ENCODE measurements at places on chromosomes 1 and 21.

- no peak for DNase-seq
Measured at GRCh38 chr1:162389021-162389818, 7.7 kb downstream of the C1orf226 start.

GRCh38 chr1:61130338-61131000 is 48.1 kb downstream of the NFIA start:
- no peak for DNase-seq

- peak; percentile 57 for DNase-seq
Measured at GRCh38 chr1:153728305-153729066, 636 bp downstream of the INTS3 start.

GRCh38 chr1:196577386-196577785 is 30.9 kb downstream of the KCNT2 start:
- no peak for DNase-seq

DNA sequence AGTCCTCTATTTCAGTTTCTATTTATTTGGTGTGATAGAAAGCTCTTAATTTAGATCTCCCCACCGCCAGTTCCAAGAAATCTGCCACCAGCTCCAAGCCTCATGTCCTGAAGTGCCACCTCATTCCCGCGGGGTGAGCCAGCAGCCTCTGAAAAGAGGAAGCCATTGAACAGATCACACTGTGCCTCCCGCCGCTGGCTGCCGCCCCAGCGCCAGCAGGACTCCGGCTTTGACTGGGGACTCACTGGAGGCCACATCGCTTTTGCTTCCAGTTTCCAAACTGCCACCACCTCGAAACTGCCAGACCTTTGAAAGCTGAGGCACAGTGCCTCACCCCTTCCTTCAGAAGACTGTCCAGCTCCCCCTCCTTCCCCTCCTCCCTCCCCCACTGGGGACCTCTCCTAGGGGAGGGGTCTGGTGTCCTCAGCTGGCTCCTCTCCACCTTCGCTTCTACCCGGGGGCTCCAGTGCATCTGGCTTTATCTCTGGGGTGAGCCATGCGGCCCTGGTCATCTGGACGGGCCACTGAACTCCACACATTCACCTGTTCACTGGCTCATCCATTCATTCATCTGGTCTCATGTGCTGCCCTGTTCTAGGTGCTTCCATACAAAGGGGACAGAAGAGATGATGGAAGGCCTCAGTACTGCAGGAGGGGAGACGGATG is 58.9 kb downstream of the VPS26C start:
- peak; percentile 70 for DNase-seq

GRCh38 chr1:242402956-242403355 is 121.5 kb downstream of the PLD5 start:
- DNase-seq = no peak

Measured in caudate nucleus (tissue), 63 donors.